ENCODE measurements at places on chromosomes 5 and 9.

- peak; percentile 52 for DNase-seq
Observed at GRCh38 chr5:123671042-123671441, 159.1 kb downstream of the CSNK1G3 start.

DNA sequence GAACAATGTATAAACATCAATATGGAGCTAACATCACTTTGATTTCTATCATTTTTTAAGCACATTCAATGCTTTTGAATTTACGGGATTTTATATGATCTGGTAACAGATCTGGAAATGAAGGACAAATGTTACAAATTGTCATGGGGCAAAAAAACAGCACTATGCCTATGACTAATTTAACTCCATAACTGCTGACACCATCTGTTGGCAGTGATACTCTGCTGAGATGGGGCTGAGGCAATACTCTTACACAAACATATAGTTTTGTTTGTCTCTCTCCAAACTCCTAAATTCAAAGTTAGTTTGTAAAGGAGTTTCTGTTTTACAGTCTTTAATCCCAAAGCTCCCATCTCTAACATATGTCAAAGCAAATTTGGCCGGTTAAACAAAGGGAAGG is 132.5 kb upstream of the FER start:
- no peak for DNase-seq

- DNase-seq, result no peak
Observed at GRCh38 chr9:37575001-37575400, 1.2 kb downstream of the FBXO10 start.

DNA sequence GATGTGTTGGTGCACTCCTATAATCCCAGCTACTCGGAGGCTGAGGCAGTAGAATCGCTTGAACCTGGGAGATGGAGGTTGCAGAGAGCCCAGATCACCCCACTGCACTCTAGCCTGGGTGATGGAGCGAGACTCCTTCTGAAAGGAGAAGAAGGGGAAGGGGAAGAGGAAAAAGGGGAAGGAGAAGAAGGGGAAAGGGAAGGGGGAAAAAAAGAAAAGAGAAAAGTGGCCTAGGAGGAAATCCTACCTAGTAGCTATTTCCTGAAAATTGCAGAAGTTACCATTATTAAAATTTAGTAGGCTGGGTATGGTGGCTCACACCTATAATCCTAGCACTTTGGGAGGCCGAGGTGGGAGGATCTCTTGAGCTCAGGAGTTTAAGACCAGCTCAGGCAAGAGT is 67.4 kb downstream of the ARRDC3 start:
- no peak for DNase-seq
